ENCODE measurements at places on chromosomes 3 and 15.

DNA sequence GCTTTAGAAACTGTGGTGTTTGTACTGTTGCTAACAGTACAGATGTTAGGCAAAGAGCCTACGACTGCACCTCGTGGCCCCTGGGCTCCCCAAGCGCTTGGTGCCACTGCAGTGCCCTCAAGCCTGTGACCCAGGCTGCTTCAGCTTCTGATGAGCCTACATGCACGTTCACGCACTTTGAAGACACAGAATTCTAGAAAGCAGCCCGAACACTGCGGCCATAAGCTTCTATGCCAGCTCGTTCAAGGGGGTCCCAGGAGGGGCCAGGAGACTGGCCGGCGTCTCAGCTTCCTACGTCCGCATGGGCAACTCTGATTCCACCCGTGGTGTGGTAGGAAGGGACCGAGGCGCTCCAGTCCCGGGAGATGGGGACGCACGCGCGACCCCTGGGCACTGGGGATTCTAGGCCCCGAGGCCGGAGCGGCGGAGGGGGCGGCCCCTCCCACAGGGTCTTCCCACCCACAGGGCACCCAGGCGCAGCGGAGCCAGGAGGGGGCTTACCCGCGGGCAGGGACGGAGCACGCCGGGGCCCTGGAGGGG is 653 bp downstream of the MYO5C start:
- DNase-seq = no peak

GRCh38 chr3:2727610-2728318 is 382.4 kb downstream of the IL5RA start:
- no peak for DNase-seq

GRCh38 chr3:58411851-58412830 is 21.5 kb downstream of the PDHB start:
- DNase-seq = no peak

GRCh38 chr15:48766196-48766595 is 44.7 kb downstream of the CEP152 start:
- no peak for DNase-seq

DNA sequence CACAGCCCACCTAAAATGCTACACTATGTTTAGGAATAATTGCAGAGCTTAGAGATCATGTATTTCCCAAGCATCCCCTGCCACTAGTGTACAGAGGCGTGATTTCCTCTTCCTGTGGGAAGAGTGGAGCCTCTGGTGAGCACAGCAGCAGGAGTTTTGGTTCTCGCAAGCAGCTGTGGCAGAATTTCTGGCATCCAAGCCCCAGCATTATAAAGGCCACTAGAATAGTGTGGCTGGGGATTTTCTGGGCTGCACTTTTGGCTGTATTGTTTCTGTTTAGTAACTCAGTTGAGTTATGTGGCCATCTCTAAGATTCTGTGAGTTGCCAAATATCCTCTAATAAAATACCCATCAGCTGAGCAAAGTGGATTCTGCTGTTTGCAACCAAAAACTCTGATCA is 64.7 kb downstream of the GPR176 start:
- DNase-seq = no peak

DNA sequence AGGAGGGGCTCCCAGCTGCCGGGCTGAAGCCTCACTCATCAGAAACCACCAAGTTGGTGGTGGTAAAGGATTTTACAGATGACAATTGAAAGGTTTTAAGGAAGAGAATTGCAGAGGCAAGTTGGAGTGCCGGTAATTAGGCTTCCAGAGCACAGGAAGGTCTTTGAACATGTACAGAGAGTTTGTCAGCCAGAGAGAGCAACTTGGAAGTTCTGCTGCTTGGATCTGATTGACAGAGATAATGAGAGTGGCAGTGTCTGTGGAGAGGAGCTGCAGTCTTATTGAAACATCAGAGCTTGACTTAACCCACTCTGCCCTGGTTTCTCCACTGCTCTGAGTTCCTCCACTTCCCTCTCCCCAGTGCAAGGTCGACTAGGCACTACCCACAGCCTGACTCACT is 448.6 kb downstream of the EPHB1 start:
- no peak for DNase-seq

GRCh38 chr3:107942244-107942643 is 148.6 kb downstream of the CD47 start:
- no peak for DNase-seq

DNA sequence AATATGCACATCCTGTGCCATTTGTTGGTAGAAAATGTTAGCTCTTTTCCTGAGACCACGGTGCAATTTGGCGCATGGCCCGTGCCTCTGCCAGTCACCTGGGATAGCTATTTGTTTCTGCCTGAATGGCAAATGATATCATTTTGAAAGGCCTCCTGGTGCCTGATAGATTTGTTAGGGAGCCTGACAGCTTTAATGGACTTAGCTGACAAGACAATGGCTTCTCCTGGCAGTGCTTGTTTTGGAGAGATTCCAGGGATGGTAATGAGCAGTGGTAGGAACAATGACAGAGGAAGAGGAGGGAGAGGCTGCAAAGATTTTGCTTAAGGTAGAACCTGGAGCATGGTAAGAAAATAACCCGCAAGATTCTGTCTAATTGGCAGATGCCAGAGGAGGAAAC is 268.5 kb downstream of the CLSTN2 start:
- no peak for DNase-seq

DNA sequence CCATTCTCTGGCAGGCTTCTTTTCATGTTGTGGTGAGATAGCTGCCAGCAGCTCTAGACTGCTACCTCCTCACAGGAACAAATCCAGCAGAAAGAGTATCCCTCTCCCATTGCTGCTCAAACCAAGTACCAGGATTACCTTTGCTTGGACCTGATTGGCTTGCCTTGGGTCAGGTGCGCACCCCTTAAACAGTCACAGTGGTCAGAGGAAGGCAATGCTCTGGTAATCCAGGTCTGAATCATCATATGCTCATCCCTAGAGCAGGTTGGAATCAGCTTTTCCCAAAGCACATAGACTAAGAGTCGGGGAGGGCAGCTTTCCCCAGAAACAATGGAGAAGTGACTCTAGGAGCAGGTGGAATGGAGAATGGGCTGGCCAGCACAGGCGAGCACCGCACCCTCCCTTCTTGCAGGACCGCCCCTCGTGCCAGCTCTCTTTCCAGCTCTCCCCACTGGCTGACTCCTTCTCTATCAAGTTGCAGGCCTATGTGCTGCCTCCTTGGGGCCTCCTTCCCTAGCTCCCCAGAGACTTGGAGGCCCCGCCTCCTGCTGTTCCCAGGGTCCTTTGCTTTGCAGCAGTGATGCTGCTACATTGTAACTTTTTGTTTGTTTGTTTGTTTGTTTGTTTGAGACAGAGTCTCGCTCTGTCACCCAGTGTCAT is 29.9 kb upstream of the ADPGK start:
- no peak for DNase-seq

DNA sequence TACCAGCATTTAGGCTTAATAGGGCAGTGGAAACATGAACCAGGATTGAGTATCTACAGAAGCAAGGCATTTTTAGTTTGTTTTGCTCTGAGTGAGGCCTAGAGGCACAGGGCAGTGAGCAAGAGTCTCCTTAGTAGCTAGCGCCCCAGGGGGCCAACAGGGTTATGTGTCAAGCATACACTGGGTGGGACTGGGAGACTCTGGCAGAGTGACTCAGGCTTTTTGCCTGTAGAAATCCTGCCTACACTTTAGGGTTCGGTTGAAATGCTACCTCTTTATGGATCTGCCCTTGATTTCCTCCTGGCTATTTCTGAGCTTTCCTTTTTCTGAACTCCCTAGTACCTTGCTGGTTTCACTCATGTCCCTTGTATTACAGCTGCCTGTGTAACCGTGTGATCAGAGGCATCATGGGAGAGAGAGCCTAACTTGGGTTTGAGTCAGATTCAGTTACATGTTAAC is 72.2 kb downstream of the TOP2B start:
- peak; percentile 84 for DNase-seq

DNA sequence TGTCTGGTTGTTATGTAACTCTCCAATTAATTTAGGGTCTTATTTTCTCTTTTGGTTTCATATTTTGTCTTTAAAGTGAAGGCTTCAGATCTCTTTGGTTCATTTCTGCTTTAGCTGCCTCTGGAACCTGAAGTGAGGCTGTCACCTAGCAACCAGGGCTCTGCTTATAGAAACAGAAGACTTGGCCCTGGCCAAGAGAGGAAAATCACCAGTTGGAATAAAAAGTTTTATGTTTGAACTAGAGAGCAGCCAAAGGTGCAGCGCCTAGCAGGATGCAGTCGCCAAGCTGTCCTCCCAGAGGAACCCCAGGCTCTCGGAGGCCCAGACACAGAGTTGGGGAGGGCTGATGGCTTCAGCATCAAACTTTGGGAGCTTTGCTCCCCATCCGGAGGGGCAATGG is 41.1 kb downstream of the LYZL4 start:
- DNase-seq = no peak

DNA sequence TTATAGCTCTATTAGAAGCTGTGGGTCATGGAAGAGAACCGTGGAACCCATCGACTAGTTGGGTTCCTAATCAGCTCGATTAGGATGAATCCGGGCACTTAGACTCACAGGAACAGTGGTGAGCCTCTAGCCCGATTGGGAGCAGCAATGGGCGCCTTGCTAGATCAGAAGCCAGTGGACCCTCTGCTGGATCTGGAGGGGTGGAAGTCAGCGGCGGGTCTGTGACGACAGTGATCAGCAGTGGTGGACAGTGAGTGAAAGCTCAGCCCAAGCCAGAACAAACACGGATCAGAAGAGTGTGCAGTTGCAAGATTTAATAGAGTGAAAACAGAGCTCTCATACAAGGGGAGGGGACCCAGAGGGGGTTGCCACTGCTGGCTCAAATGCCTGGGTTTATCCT is 1170.2 kb downstream of the OTOL1 start:
- DNase-seq = no peak

- no peak for DNase-seq
Measured at GRCh38 chr15:33378866-33379480, 68.2 kb downstream of the RYR3 start.

DNA sequence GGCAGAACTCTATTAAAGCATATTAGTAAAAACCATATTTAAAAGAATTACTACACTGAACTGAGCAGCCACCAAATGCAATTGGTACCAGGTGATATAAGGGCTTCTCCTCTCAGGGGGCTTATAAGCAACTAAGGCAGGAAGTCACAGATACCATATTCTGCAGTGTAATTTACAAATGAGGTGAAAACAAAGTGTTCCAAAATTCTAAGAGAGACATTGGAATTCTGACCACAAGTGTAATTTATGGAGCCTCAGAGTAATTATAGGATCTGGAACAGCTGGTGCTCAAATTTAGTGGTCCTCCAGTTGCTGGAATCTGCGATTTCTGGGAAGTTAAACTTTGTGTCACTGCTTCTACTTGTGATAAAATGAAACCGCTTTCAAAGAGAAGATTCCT is 3.1 kb upstream of the NR1I2 start:
- no peak for DNase-seq

DNA sequence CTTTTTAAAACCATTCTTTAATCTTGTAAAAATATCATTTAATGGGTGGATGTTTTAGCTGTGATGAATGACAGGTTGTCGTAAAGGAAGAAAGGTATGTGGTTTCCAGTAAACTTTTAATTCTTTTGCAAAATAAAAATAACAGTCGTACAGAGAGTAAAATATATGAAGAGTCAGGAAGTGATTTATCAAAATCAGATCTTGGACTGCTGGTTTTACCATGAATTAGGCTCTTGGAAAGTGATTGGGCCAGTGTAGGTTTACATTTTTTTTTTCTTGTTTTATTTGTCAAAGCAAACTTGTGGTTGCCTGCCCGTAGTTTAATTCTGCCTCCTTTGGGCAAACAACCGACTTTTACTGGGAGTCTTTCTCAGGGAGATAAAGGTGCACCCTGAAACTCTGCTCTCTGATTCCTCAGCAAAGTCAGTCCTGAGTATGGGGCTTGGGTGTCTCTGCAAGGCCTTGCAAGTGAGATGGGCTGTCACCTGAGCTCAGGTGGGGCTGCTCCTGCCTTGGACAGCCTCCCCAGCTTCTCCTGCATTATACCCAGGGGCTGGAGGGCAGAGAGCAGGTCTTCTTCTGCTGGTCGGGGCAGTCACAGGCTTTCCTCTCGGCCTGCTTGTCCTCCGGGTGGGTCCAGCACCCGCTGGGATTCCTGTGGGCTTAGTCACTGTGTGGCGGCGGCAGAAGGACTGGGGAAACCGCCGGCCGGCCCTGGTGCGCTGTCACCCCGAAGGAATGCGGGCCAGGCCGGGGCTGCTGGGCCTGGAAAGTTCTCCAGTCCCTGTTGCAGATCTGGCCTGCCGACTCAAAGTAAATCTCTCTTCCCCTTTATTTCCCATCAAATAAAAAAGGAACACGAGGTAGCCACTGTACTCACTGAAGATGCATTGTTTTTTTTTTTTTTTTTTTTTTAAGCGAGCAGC is 79.0 kb downstream of the IGF1R start:
- peak; percentile 86 for DNase-seq

- no peak for DNase-seq
Measured at GRCh38 chr3:146221276-146221675, 29.6 kb downstream of the PLSCR4 start.
